ENCODE measurements at places on chromosomes 5 and 9.

DNA sequence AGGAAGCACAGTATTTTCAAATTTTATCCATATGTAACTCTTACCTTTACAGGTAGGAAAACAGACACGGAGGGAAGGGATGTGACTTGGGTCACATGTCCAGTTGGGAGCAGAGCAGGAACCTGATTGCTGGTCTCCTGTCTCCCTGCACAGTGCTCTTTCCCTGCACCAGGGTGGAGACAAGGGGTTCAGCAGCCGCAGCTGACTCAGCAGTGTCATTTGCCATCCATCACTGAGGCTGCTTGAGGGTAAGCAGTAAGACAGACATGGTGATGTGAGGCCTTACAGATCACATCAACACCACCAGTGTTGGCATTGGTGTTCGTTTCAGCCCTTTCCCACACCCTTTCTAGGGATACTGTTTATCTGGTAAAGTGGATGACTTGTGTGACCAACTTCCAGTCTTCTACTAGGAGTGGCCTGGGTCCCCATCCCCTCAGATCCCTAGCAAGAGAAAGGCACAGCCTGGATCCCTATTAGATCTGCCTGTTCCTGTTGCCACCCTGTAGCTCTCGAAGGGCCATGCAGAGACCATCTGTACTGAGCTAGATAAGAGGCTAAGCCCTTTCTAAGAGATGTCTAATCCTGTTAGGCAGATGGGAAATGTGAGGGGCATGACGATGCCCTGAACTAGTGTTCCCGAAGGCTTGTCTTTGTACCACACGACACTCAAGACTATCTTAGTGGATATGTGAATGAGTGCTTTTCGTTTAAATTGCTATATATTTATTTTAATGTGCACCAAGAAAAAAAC is 29.1 kb downstream of the FRMPD1 start:
- no peak for DNase-seq

DNA sequence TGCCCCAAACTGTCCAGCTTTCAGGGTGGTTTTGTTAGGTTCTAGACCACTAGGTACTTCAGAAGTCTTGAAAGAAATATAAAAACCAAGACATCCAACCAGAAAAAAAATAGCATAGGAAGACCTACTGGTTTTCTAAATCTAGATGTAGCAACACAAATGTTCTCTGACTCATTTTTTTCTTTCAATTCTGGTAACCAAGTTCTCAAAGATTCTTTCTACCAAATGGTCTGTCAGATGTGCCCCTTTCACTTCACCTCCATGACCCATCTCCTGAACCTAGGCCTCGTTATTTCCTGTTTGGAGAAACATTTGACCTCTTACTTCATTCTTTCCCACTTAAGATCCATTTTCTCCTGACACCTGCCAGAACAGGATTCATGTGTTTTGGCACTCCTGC is 355.3 kb downstream of the KIAA0825 start:
- DNase-seq = no peak

- DNase-seq = no peak
Observed at GRCh38 chr5:144247131-144247530, 76.5 kb downstream of the KCTD16 start.

- no peak for DNase-seq
Observed at GRCh38 chr5:140342287-140342686, 4.1 kb downstream of the HBEGF start.

GRCh38 chr9:134594078-134594941 is 47.3 kb upstream of the COL5A1 start:
- DNase-seq = no peak

DNA sequence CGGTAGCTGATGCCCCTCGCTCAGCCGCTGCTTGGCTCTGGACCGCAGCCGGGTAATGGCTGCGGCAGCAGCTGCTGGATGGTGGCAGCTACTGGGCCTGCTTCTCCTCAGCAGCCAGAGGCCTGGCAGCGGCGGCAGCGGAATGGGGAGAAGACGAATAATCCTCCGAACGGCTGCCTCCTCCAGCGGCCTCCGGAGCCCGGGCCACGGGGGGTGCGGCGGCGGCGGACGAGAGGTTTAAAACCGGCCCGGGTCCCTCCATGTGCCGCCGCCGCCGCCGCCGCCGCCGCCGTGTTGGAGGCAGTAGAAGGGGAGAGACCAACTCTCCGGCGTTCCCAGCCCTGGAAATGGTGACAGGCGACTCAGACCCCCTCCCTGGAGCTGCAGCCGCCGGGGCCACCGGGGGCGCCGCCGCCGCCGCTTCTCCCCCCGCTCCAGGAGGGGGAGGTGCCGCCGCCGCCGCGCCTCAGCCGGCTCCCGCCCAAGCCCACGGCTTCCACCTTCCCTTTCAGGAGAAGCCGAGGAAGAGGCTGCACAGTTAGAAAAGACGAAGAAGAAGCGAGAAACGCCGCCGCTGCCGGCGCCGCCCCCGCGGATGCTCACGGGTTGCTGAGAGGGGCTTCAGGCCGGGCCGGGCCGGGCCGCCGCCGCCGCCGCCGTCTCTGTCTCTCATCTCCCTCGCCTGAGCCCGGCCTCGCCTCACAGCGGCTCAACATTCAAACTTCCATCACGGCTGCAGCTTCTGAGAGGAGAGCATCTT is 118.4 kb upstream of the PRSS3 start:
- DNase-seq = peak; percentile 68

- no peak for DNase-seq
Observed at GRCh38 chr9:23784962-23785361, 41.1 kb downstream of the ELAVL2 start.

GRCh38 chr9:104977168-104977567 is 49.2 kb upstream of the ABCA1 start:
- DNase-seq = no peak

GRCh38 chr5:6377582-6377904 is 804 bp downstream of the MED10 start:
- DNase-seq = no peak

- no peak for DNase-seq
Observed at GRCh38 chr9:77783518-77783917, 135.4 kb upstream of the GNA14 start.

DNA sequence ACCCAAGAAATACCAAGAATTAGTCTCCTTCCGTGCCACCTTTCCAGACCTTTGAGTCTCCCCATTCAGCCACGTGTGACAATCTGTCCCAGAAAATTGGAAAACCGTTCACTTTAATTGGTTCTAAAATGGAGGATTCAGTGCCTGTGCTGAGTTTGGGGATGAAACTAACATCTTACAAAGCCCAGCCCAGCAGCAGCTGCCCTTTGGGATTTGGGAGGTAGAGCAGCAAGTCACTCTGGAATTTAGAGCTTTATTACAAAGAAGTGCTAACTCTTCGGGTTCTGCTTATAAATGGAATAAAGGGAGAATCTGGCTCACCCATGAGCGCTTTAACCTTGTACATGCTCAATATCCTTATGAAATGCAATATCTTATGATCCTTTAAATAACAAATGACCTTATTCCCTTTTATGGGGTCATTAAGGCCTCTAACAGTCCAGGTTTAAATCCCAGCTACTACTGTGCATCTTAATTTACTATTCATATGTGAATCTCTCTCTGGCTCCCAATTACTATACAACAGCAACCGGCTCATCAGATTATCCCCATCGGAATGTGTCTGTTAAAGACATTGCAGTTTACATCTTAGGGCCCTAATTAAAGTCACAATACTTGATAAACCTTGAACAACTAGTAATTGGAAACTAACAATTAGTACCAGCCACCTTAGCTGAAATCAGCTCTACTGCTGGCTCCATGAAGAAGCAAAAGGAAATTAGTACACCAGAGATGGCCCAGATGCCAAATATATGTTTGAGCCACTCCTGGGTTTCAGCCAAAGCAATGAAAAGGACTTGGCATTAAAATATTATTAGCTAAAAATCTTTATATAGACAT is 271.8 kb upstream of the SMARCA2 start:
- DNase-seq = no peak

DNA sequence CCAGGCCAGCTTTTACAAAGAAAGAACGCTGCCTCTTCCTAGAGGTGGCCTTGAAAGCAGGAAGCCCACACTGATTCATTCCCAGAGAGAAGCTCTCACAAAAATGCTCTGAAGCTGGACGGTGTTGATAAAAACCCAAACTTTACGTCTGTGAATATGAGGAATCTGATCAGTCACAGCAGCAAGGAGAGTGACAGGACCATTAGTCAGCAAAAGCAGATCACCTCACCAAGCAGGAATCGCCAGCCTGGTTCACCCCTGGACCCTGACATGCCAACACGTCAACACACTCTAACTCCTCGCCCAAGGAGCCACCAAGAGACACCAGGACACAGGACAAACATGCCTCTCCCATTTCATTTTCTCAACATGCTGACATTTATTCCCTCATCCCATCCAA is 70.6 kb upstream of the ZNF622 start:
- no peak for DNase-seq

- DNase-seq = no peak
Observed at GRCh38 chr5:103264508-103264907, 5.9 kb downstream of the MACIR start.

GRCh38 chr9:129240581-129241211 is 62.6 kb upstream of the IER5L start:
- DNase-seq = no peak

GRCh38 chr9:89536145-89536574 is 38.2 kb upstream of the SEMA4D start:
- DNase-seq = no peak
